Suprapubic skin (tissue), 4 donors: ENCODE measurements at places on chromosomes 4 and X.

GRCh38 chr4:118340109-118340508 is 12.7 kb downstream of the PRSS12 start:
- H3K27me3 ChIP-seq: no peaks in the 10 kb centered on the region
- no peak overlapping the region for H3K4me3 ChIP-seq
- no peak overlapping the region for H3K27ac ChIP-seq
- no peaks in the 10 kb centered on the region for H3K36me3 ChIP-seq
- DNase-seq: no peak
- no peaks in the 10 kb centered on the region for H3K4me1 ChIP-seq

- no peaks in the 10 kb centered on the region for H3K36me3 ChIP-seq
- no peak overlapping the region for H3K27ac ChIP-seq
- no peak overlapping the region for H3K4me3 ChIP-seq
These were observed 239.5 kb upstream of the GPC4 start for GRCh38 chrX:133654811-133655210.

- H3K4me3 ChIP-seq: no peak overlapping the region
- H3K4me1 ChIP-seq: no peaks in the 10 kb centered on the region
- H3K36me3 ChIP-seq: no peaks in the 10 kb centered on the region
- no peak for DNase-seq
These were observed 203.4 kb downstream of the CCNG2 start for GRCh38 chr4:77360451-77360850.

DNA sequence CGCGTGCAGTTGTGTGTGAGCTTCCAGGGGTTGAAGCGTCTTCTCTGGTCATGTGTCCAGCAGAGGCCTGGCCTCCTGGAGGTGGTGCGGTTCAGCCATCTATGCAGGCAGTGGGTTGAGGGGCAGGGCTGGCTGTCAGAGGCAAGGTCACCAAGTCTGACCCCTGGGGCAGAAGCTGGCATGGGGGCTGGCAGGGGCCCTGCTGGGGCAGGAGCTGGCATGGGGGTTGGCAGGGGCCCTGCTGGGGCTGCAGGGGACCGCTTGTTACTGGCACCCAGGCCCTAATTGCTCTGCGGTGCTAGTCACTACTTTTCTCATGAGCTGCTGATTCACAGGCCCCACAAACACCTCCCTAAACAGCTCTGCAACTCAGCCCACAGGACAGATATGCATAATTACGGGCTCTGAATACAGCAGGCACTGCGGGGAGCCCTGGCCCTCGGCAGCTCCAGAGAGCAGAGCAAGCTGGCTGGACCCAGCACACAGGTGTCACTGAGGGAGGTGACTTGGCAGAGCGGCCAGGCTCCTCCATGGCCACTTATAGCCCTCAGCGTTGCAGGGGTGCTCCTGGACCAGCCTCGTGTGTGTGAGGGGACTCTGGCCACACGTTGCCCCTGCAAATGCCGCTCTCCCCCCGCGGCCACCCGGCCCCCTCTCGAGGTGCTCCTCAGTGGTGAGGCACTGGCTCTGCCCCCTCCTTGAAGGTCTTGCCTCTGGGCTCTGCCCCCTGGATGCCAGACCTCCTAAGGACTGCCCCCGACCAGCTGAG is 32.7 kb downstream of the CPLX1 start:
- H3K4me3 ChIP-seq: no peak overlapping the region
- peaks cover 68% of the 10 kb centered on the region for H3K27me3 ChIP-seq
- no peaks in the 10 kb centered on the region for H3K36me3 ChIP-seq

DNA sequence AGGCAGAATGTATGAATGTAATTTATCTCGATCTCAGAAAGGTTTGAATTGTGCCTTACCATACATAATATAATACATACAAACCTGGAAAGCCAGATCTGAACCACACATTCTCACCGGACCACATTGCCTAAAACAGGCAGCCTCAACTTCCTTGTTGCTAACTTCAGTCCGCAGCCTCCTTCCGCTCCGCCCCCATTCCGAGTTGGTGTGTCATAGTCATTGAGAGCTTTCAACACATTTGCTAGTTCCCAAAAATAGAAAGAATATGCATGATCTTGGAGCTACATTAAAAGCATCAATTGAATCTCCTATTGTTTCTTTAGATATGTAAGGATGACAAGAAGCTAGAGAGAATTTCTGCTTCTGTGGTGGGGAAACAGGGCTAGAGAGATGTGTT is 127.2 kb downstream of the ARHGEF9 start:
- no peaks in the 10 kb centered on the region for H3K4me1 ChIP-seq
- H3K27me3 ChIP-seq: no peaks in the 10 kb centered on the region
- H3K27ac ChIP-seq: no peak overlapping the region
- no peak overlapping the region for H3K4me3 ChIP-seq
- DNase-seq: no peak

DNA sequence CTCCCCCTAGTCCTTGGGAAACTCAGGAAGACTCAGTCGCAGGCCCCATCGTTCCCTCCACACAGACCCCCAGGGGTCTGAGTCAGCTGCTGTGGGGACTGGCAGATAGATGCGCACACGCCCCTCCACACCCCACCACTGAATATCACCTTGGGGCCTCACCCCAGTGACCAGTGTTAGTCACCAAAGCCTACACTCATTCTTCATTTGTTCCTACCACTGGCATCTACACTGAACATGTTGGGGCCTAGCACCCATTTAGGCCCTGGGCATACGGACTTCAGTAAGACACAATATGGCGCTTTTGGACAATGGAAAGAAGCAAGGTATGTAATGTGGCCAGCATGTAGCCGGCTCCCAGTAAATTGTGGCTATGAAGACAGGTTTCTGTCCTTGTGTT is 154.1 kb upstream of the PJA1 start:
- H3K27ac ChIP-seq: no peak overlapping the region
- no peaks in the 10 kb centered on the region for H3K4me1 ChIP-seq
- no peaks in the 10 kb centered on the region for H3K36me3 ChIP-seq
- no peaks in the 10 kb centered on the region for H3K27me3 ChIP-seq
- no peak for DNase-seq

- no peak for DNase-seq
- peak overlapping the region; percentile 28 for H3K4me3 ChIP-seq
- peaks cover 24% of the 10 kb centered on the region for H3K27me3 ChIP-seq
- no peaks in the 10 kb centered on the region for H3K36me3 ChIP-seq
These were observed 224.2 kb downstream of the STIM2 start for GRCh38 chr4:27084685-27085361.

DNA sequence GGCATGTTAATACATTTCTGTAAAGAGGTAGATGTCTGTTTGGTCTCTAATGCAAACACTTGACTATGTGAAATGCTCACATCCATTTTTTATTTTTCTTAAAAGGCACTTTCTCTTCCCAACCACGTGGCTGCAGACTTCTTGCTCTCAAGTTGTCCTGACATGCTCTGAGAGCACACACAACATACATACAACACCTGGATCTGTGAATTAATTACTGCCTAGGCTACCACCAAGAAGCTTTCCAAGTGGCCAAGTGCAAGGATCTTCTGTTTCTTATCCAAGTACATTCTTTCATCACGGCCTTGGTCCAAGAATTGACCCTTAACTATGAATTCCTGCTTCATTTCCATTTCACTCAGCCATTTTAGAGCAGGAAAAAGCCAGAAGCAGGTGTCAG is 110.8 kb downstream of the SPRY1 start:
- H3K4me1 ChIP-seq: peaks cover 5% of the 10 kb centered on the region
- no peaks in the 10 kb centered on the region for H3K27me3 ChIP-seq
- DNase-seq: no peak
- no peak overlapping the region for H3K4me3 ChIP-seq

GRCh38 chr4:25984266-25984665 is 70.2 kb downstream of the SMIM20 start:
- H3K27me3 ChIP-seq: no peaks in the 10 kb centered on the region
- no peaks in the 10 kb centered on the region for H3K4me1 ChIP-seq
- DNase-seq: no peak
- no peak overlapping the region for H3K4me3 ChIP-seq
- H3K27ac ChIP-seq: no peak overlapping the region

DNA sequence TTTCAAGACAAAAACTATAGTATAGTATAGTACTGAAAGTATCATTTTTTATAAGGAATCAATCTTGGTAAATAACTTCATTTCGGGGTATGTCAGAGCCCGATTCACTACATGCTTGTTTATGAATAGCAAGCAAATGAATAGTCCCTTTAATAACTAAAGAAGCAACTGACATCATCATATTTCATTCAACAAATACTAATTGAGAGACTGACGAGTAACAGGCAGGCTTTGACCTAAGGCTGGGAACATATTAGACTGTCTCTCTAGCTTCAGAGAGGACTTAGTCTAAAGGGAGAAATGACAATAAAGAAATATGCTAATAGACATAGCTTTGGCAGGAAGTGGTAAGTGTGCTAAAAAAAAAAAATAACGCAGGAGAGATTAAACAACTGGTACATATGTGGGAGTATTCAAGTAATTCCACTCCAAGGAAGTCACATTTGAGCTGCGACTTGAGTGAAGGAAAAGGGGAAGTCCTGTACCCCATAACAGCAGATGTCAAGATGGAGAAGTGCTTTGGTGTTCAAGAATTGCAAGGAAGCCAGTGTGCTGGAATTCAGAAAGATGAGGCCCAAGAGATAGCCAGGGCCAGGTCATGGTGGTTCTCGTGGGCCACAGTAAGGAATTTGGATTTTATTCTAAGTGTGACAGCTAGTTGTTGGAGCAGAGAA is 284.9 kb downstream of the FBXO8 start:
- no peak overlapping the region for H3K4me3 ChIP-seq
- H3K27ac ChIP-seq: no peak overlapping the region
- H3K4me1 ChIP-seq: no peaks in the 10 kb centered on the region
- no peaks in the 10 kb centered on the region for H3K27me3 ChIP-seq
- H3K36me3 ChIP-seq: no peaks in the 10 kb centered on the region
- no peak for DNase-seq

DNA sequence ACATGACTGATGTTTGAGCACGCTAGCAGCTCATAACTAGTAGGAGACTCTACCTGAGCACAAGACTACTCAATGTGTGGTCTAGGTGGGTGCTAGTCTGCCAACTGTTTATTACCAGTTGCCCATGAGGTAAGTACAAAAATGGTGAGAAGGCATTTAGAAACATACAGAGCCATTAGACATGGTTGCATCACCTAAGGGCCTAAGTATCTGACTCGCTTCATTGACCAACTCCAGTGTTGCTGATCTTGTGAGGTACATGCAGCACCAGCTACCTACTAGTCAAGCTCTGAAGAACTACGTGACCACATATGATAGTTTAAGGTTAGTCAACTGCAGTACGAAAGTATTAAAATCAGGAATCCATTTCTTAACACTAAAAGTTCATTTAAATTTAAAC is 39.9 kb downstream of the APBB2 start:
- no peak overlapping the region for H3K27ac ChIP-seq
- H3K4me3 ChIP-seq: no peak overlapping the region
- H3K36me3 ChIP-seq: no peaks in the 10 kb centered on the region
- DNase-seq: no peak
- H3K4me1 ChIP-seq: peaks cover 37% of the 10 kb centered on the region
- H3K27me3 ChIP-seq: no peaks in the 10 kb centered on the region

GRCh38 chrX:12819222-12819621 is 28.0 kb downstream of the PRPS2 start:
- no peaks in the 10 kb centered on the region for H3K4me1 ChIP-seq
- no peak overlapping the region for H3K4me3 ChIP-seq
- H3K36me3 ChIP-seq: peaks cover 11% of the 10 kb centered on the region
- no peak for DNase-seq
- H3K27ac ChIP-seq: no peak overlapping the region

DNA sequence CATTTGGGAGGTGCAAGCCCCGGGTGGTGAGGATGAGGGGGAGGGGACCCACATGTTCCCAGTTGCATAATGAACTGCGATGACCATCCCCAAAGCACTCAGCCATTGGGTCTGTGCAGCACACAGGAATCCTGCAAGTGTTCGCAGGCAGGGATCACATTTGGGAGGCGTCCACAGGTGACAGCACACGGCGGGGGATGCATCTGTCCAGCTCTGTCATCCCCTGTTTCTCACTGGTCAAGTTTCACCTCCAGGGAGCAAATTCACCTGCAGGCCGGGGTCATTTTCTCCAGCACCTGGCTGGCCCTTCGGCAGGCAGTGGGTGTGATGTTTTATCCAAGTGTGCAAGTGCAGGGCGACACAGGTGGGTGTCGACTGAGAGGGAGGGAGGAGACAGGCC is 33.3 kb upstream of the SORCS2 start:
- H3K4me3 ChIP-seq: no peak overlapping the region
- H3K36me3 ChIP-seq: no peaks in the 10 kb centered on the region
- H3K27ac ChIP-seq: no peak overlapping the region
